Urinary bladder (tissue), 4 donors: ENCODE measurements at places on chromosomes 5 and 9. TPM values are rescaled to one million over a fixed set of nuclear protein-coding genes. Genes with fewer than 3 reads are reported as not detected.

GRCh38 chr5:115186794-115187193 is 17.1 kb upstream of the TRIM36 start:
- DNase-seq = no peak

Gene TMC1
- total RNA-seq = 1.9 TPM

DNA sequence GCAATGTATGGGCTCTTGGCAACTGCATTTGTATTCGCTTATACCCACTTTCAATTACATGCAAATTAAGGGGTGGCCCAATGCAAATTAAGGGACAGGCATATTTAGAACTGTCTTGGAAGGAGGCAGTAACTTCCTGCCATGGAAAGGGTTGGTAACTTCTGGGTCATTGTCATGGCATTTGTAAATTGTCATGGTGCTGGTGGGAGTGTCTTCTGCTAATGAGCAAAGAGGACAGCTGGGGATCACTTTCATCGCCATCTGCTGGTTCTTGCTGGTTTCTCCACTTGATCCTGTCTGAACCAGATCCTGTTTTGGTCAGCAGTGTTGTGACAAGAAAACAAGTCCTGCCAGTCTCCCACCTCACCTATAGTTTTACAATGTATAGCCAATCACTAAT is 23.3 kb upstream of the UGT3A2 start:
- DNase-seq = no peak

DNA sequence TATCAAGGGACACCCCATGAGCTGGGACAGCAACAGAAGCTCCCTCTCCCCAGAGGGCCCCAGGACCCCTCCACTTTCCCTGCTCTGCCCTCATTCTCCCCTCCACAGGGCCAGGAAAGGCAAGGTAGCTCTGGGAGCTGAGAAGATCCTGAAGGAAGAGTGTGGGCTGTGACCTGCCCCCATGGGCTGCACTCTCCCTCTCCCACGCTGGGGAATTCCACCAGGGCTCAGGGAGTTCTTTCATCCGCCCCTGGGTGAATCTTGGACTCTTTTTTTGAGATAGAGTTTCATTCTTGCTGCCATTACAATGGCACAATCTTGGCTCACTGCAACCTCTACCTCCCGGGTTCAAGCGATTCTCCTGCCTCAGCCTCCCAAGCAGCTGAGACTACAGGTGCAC is 73.8 kb downstream of the C9orf50 start:
- no peak for DNase-seq

DNA sequence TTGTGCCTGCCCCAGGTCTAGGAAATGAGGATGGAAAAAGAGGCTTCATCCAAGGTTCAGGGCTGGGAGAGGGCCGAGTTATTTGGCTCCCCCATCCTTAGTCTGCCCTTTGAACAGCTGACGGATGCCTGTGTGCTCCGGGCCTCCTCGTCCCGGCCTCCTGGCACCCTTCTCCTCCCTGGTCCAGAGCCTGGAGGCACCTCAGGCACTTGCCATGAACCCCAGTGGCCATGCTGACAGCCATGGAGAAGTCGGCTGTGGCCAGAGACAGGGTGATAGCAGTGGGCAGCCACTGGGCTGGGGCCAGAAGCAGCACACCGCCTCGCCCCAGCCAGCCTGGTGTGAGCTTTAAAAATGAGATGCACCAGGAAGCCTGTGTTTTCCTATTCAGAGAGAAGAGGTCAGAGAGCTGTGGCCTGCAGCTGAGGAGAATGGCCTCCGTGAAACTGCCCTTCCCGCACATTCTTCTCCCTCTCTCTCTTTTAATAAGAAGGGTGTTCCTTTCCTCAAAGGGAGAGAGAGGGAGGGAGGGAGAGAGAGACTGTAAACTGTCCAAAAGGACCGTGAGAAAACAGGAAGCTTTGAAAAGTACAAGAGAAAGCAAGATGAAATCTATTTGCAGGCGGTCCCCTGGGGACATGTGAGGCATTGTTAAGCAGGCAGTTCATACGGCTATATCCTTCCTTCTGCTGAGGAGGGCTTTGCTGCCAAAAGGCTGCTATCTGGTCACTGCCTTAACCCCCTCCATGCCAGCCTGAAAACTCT is 55.3 kb downstream of the ZNF366 start:
- peak; percentile 86 for DNase-seq

- no peak for DNase-seq
Observed at GRCh38 chr5:127313847-127314473, 23.4 kb downstream of the MEGF10 start.

DNA sequence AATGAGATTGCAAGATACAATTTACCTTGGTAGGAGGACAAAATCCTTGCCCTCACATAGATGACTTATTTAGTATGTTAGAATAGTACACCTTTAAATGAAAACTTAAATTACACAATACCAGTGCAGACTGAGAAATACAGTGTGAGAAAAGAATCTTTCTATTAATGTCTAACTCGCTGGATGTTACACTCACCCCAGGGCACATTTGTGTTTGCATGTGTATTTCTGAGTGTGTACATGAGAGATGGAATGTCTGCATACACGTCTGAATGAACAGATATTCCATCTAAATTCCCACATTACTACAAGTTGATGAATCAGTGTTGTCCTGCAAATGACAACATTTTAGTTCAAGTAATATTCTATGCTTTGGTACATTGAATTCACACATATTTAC is 99.8 kb downstream of the KLHL3 start:
- DNase-seq = no peak

Gene WNK2
- 4.8 TPM for total RNA-seq

DNA sequence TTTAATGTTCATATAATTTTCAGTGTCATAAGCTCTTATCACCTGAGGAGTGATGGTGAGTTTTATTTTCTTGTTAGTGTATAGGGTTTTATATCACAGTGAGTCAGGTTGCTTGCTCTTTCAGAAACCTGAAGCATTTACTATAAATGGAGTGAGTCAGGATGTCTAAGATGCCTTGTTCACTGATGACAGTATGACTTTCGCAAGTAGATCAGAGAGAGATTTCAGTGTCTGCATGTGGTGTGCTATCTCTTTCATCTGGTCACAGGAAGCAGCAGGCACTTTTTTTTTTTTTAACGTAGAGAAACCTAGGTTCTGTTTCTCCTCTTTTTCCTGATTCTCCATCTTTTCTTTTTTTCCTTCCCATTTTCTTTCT is 237.1 kb downstream of the DMRTA1 start:
- no peak for DNase-seq

GRCh38 chr5:137218896-137219295 is 280.2 kb downstream of the SPOCK1 start:
- DNase-seq = no peak

DNA sequence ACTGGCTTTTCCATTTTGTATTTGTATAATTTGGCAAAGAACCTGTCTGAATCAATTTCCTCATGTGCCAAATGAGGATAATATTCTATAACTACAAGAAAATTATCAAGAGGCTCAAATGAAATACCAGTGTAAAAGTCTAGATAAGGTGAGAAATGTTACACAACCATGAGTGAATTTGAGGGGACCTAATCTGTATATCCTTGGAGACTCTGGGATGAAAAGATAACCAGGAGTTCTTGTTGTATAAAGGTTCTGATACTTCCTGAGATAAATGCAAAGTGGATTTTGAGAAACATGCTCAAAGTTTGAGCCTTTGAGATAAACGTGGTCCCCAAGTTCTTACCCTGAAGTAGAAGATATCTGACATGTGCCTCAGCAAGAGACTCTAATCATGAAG is 120.3 kb upstream of the SLC12A2 start:
- DNase-seq = no peak

DNA sequence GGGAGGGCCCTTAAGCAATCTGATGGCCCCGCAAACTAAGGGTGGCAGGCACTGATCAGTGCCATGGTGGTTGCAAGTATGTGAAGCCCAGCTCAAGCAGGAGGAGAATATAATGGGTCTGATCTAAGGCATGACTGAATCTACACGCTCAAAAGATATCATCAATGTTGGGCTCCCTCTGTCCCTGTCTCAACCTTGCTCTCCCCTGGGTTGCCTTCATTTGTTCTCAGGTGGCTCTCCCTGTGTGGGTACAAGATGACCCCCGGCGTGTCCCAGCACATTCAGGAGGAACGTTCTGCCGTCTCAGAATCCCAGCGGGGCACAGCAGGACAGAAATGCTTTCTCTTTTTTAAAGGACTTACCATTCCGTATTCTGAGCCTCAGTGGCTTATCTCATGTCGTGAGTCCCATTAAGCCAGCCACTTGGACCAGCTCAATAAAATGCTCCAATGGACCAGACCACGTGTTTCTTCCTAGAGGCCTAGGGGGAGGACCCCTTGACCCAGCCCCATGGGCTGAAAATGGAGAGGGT is 12.0 kb upstream of the RNF130 start:
- DNase-seq = no peak

DNA sequence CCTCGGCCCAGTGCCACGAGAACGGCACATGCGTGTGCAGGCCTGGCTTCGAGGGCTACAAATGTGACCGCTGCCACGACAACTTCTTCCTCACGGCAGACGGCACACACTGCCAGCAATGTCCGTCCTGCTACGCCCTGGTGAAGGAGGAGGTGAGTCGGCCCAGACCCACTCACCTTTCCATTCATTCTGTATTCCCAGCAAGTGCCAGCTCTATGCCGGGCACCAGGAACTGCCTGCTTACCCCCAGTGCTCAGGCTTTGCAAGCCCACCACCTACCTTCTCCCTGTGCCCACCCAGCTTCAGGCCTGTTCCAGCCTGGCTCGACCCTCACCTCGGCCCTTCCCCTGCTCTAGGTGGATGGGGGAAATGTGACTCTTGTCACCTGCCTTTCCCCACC is 26.6 kb upstream of the AIF1L start:
- no peak for DNase-seq

DNA sequence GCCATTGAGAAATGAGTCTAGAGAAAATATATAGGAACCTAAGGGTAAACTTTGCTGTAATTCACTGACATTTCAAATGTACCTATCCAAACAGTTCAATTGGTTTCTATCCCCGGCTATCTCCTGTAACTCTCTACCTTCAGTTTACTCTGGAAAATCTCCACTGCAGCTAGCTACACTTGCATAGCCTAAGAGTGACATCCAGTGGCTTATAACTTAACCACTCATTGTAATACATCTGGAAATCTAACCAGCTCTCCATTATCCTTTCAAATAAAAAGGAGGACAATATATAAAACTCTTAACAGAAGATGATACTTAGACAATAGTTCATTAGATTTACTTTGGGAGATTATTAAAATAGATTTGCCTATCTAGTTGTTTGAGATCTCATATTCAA is 35.3 kb upstream of the SPDL1 start:
- DNase-seq = no peak

DNA sequence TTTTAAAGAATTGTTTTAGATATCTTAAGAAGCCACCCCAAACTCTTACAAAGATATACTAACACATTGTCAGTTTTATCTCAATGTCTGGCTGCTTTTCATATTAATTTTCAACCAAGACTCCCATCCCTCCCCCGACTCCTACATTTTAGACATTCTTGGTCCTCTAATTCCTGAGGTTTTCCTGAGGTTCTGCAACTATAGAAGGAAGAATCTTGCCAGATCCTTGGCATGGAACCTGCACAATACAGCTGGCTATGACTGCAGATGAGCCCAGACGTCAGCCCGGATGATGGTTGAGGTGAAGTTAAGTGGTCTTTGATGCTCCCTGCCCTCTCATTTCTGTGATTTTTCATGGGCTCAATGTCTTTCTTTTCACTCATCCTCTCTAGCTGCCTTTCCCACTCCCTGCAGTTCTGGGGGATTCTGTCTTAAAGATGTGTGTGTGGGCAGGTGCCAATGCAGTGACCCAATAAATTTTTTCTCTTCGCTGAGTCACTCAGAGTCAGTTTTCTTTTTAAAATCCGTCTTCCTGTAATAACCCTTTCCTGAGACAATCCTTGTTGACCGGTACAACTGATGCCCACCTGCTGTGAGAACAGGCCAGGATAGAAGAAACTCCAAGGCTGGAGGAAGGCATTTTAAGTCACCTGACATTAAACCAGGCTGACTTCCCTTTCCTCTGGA is 237.8 kb upstream of the GAS1 start:
- DNase-seq = no peak

DNA sequence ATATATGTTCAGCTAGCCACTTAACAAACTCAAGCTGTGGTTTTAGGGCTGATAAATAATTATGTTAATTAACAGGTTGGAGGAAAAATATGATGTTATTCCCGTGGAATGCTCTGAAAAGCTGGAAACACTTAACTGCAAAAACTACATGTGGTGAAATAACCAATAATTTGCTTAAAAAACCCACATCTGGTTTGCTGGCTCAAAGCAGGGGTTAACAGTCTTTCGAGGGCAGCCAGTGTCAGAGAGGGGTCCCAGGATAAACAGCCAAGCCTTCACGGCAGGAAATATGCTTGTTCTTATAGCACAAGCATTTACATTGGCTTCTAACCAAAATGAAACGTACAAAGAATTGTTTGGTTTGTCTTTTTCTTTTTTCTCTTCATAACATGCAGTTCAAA is 254.0 kb upstream of the GAS1 start:
- peak; percentile 35 for DNase-seq

Gene C5orf34
- 9.7 TPM for total RNA-seq

DNA sequence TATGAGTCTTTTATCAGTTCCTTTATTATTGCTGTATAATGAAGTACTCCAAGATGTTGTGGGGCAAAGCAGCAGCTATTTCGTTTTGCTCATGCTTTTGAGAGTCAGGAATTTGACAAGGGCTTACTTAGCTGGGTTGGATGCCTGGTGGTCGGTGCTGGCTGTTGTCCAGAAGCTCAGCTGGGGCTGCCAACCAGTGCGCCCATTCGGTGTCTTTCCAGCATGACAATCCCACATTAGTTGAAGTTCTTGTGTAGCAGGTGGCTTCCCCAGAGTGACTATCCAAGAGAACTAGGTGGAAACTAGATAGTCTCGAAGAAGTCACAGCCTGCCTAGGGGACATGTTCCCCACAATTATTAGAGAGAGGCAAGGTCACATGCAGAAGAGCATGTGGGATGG is 3.4 kb upstream of the FLT4 start:
- no peak for DNase-seq

GRCh38 chr5:56247592-56247991 is 14.5 kb upstream of the ANKRD55 start:
- no peak for DNase-seq

DNA sequence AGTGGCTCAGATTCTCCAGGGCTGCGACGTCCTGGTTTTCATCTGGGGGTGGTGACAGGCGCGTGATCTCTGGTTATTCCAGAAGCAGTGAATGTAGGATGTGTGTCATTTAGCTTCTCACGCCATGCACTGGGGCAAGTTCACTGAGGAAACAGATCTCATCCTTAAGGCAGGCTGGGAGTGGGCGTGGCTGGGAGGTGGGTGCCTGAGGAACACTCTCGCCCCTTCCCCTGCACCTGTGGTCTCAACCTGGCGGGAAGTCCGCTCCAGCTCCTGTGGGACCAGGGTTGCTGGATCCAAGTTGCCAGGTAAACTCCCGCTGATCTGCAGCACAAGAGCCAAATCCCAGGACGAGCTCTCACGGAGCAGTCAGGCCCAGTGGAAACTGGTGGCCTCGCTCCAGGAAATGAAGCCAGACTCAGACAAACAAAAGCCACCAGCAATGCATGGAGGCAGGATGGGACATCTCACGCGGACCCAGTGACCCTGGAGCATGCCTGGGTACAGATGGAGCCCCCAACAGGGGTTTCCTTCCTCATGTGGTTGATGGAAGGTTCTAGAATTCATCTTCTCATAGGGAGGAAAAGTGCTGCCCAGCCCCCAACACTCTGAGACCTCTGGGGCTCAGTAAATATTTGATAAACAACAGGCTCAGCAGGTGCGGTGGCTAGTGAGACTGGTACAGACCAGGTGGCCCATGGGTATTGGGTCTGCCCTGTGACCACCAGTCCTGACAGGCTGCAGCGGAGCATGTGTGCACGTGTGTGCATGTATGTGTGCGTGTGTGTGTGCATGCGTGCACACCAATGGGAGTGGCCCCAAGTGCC is 16.3 kb upstream of the SLC12A7 start:
- DNase-seq = no peak

Gene BRINP1
- total RNA-seq = 0.58 TPM

GRCh38 chr5:112511920-112512319 is 92.8 kb upstream of the EPB41L4A start:
- no peak for DNase-seq
